Sigmoid colon (tissue), 7 donors: ENCODE measurements at places on chromosomes 7 and 10. TPM values are rescaled to one million over a fixed set of nuclear protein-coding genes. Genes with fewer than 3 reads are reported as not detected.

GRCh38 chr7:102028206-102028826, 210.9 kb downstream of the CUX1 start:
- no peak for DNase-seq

GRCh38 chr10:44459671-44460070, 74.8 kb upstream of the CXCL12 start:
- no peak for DNase-seq

DNA sequence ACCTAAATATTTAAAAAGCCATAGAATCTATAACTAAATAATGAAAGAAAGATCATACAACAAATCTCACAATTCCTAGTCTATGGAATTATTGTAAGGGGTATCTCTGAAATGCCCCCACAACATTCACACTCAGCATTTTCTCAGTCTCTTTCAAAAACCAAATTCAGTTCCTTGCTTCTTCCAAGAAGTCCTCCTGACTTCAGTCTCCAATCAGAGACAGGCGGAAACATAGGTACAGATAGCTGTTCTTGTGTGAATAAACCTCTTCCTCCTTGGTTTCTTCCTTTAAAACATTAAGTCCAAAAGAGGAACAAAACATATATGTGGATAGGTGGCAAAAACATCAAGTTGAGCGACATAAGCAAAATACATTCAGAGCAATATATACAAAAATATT, 13.9 kb upstream of the FBXW4 start:
- no peak for DNase-seq

GRCh38 chr7:156999958-157000726, 10.3 kb downstream of the MNX1 start:
- DNase-seq, result no peak

GRCh38 chr10:49393757-49394156, 2.1 kb downstream of the DRGX start:
- DNase-seq, result no peak

DNA sequence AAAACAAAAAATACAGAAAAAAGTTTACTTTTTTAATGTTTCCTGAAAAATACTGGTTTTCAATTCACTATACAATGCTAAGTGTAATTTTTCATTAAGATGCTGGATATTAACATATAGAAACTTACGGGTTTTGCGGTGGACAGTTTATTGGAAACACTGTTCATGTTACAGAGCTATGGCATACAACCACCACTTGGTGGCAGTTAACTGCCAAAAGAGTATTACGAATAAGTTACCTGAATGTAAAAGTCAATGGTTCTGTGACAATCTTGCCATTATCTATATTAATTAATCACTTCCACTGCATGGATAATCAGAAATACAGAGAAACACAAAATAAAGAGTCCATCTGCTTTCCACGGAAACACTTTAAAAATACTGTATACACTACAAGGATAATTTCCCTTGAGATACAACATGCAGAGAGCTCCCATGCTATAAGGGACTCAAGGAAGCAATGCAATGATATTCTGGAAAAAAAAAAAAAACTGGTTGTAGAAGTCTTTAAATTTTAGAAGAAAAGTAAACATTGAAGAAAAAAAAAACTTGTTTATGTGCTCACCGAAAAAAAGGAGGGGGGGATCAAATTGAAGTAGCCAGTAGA, 97.0 kb downstream of the TPK1 start:
- no peak for DNase-seq

DNA sequence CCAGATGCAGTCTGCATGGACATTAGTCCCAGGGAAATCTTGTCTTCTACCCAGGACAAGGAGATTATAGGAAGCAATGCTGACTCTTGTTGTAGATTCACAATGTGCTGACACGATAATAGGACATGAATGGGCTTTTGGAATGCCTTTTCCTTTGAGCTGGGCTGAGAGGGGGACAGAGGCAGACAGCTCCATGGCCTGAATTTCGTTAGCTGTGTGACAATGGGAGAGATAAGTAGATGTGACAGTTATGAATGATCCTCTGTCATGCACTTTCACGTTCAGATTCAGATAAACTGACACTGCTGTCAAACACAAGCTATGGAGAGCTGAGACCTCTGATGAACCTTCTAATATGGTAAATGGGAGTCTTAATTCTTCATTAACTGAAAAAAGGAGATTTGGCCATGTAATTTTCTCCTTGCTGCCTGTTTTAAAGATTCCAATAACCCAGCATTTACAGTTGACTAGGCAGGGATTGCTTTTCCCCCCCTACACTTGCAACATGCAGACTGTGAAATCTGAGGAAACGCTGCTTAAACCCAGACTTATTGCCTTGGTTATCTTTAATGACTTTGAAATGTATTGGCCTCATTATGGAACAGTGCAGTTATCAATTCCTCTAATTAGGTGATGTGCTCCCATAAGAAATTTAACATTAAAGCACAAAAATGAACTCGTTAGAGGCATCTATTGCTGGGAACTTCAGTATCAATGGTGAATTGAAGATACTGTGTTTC, 669.3 kb downstream of the AUTS2 start:
- DNase-seq, result no peak

DNA sequence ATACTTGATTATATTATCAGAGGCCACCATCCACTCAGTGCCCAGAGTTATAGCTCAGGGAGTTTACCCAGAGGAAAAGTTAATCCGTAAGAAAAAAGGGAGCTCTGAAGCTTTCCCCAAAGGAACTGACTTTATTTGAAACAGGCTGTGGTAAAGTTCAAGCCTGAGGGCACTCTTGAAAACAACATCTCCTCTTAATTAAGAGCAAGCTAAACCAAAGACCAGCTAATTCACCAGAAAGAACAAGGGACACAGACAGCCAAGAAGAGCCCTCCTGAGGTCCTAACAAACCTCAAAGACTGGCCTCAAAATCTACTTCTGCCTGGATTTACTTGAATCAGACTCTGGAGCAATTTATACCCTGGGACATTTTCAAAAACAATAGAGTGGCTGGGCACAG, 159.6 kb upstream of the CHST15 start:
- DNase-seq, result no peak

GRCh38 chr7:97024209-97025129, at the start of gene DLX5:
TSS of gene DLX5 (minus strand) at chr7:97024831. CDS start at chr7:97024623, 208 bp downstream.
- no peak for DNase-seq

- no peak for DNase-seq
Measured at GRCh38 chr10:11050301-11051287, 32.9 kb downstream of the CELF2 start.

GRCh38 chr10:15515202-15515601, 144.1 kb upstream of the FAM171A1 start:
- DNase-seq, result no peak

- no peak for DNase-seq
Measured at GRCh38 chr7:141295367-141295895, 221.6 kb downstream of the TMEM178B start.

DNA sequence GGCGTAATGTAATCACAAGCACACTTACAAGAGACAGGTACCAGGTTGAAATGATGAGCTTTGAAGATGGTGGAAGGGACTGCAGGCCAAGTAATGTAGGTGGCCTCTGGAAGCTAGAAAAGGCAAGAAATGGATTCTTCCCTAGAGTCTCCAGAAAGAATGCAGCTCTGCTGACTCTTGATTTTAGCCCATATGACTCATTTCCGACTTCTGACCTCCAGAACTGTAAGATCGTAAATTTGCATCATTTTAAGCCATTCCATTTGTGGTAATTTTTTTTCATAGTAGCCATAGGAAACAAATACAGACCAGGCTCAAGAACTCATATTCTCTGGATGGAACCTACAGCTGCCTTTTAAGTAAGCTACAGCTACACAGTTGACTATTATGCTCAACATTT, 315.5 kb downstream of the MAGI2 start:
- DNase-seq, result no peak

DNA sequence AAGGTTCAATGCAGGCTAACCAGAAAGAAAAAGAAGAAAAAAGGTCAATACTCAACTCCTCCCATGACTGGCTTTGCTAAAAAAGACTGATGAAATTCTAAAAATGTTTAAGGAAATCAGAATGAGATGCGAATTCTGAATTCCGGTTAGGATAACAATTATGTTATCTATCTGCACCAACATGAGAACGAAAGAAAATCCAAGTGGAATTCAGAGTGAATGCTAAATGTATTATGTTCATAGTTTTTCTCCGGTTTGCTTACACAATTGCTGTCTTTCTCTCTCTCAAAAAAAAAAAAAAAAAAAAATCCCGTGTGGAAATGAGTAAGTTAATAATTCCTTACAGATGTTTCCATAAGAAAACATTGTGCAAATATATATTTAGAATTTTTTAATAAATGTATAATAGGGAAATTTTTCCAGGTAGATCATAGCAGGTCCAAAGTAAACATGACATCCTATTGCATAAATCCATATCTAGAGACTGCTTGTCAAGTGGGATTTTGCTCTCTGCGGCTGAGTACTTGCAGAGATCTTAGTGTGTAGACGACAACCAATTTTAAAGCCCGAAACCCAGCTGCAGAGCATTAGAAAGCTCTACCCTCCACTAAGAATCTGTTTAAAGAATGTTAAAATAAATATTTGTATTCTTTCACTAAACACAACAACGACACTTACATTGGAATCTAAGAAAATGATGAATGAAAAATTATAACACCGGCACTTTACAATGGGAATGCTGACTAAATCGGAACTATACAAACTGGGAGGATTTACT, 104.0 kb downstream of the JAZF1 start:
- DNase-seq, result no peak

Gene KNDC1
- 1.9 TPM for total RNA-seq

GRCh38 chr7:155256761-155257481, 40.8 kb upstream of the INSIG1 start:
- no peak for DNase-seq

GRCh38 chr7:80790877-80791276, 128.0 kb downstream of the SEMA3C start:
- peak; percentile 83 for DNase-seq

GRCh38 chr10:120490288-120490687, 33.3 kb downstream of the PLPP4 start:
- no peak for DNase-seq

DNA sequence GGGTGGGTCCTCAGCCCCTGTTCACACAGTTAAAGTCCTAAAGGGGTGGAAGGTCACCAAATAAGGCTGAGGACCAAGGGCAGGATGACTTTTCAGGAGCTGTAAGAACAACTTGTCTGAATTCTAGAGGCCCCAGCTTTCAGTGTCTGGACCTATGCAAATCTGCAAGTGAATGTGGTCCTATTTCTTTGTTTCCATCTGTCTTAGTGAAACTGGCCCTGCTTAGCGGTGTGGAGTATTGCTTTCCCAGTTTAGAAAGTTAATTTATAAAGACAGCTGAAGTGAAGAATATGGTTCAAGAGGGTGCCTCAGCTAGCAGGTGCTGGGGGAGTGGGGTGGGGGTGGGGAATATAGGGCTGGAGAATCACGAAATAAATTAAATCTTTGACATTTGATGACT, 40.1 kb downstream of the HHEX start:
- no peak for DNase-seq

- no peak for DNase-seq
Measured at GRCh38 chr7:69130396-69130795, 467.9 kb upstream of the AUTS2 start.

- DNase-seq, result no peak
Measured at GRCh38 chr10:82041018-82041417, 166.0 kb downstream of the NRG3 start.

DNA sequence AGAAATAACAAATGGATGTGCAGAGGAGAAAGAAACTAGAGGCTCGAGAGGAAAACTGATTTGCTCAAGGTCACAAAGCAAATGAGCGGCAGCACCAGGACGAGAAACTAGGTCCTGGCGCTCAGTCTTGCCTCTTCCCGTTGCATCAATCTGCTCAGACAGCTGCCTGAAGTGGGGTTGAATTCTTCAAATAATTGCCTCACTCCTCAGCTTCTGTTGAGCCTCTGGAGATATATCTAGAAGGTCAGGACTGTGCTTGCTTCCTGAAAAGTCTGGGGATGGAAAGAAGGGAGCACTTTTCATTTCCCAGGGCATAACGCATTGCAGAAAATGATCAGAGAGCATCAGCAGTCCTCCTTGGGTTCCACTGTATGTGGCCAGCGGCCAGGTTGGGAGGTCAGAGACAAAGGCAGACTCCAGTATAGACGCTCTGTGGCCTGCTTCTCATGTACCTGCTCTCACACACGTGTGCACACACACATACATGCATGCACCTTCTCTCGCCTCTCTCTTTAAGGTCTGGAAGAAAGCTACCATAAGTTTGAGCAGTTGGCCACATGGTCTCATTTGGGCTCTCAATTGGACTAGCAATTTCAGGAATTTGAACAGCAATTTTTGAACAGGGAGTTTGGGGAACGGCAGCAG, 83.7 kb upstream of the DUSP5 start:
- no peak for DNase-seq

DNA sequence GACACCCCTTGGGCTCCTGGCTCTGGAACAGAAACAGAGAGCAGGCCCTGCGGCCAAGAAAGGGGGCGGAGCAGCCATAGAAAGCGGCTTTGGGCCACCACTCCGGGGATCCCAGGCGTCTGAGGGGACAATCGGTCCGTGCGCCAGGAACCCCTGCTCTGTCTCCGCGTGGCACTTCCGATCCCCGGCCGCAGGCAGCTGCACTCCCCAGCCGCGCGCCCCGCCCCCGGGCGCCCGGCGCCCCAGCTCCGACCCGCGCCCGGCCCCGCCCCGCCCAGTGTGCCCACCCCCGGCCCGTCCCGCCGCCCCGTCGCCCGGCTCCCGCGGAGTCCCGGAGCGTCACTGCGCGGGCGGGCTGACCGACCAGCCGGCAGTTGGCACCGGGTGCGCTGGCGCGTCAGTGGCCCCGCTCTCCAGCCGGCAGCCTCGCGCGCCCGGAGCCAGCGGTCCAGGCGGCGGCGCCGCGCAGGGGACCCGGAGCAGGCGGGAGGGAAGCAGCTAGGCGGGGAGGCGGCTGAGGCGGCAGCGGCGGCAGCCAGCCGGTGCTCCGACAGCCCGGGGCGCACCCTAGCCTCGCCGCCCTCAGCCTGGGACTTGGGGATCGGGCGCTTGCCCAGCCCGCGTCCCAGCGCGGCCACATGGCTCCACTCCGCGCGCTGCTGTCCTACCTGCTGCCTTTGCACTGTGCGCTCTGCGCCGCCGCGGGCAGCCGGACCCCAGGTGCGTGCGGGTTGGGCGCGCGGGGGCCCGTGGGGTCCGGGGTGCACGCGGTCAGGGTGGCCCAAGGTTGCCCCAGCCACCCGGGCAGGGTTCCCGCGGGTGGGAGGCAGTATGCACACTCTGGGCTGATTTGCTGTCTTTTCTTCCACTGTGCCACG, at the start of gene ADAMTS14:
TSS of gene ADAMTS14 (plus strand) at position 342 of the 878 bp plus-strand sequence. CDS start at position 639, 297 bp downstream.
- no peak for DNase-seq

DNA sequence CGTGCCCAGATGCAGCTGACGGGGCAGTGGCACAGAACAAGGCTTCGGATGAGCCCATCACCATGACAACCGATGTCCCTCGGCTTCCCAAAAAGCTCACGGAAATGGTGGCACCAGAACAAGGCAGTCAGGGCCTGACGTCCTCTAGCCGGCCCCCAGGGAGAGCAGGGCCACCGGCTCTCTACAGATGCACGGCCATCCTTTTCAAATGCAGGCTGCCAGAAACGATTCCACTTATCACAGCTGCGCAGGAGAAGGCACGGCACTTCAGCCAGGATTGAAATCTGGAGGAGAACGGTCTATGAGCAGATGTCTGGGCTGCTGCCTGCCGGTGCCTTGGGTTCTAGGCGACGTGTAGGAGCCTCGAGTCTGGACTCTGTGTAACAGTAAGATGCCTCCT, 223.8 kb downstream of the ZMYND11 start:
- no peak for DNase-seq

- no peak for DNase-seq
Measured at GRCh38 chr10:80457554-80458262, 3.6 kb downstream of the TSPAN14 start.

Gene ELOVL3
- total RNA-seq, result not detected

GRCh38 chr7:40001649-40002048, 51.6 kb downstream of the CDK13 start:
- DNase-seq, result no peak

GRCh38 chr7:88233828-88234227, 14.0 kb upstream of the SRI start:
- no peak for DNase-seq

Gene FAM25G
- not detected for total RNA-seq
